A549 treated with dexamethasone at 1 μM for 4 hours (cell line): ENCODE measurements at places on chromosomes 13 and 19. TPM values are rescaled to one million over a fixed set of nuclear protein-coding genes. Genes with fewer than 3 reads are reported as not detected.

The EHD2 gene
- 104 to 181 TPM (median 172 TPM) in 5 replicates for total RNA-seq

The TMPRSS9 gene
- total RNA-seq = 0.04 TPM in 1 of 5 replicates, not detected in the others

The ZFR2 gene
- total RNA-seq = 0.07 to 0.36 TPM (median 0.16 TPM) in 3 of 5 replicates, not detected in the others

The ZNF418 gene
- 1.1 to 1.6 TPM (median 1.2 TPM) in 5 replicates for total RNA-seq

The GRIN3B gene
- total RNA-seq = 1.7 to 3.9 TPM (median 3.0 TPM) in 5 replicates

The CGB8 gene
- total RNA-seq = 1.5 to 3.0 TPM (median 2.7 TPM) in 5 replicates

The CYP2F1 gene
- total RNA-seq = not detected in 5 replicates

The TNFSF9 gene
- 2.9 to 4.8 TPM (median 3.2 TPM) in 5 replicates for total RNA-seq

The LRRC4B gene
- total RNA-seq = 0.33 to 0.63 TPM (median 0.54 TPM) in 5 replicates

The SPATA13 gene
- total RNA-seq = 6.2 to 11.0 TPM (median 9.3 TPM) in 5 replicates

The SLC7A9 gene
- 0.23 to 0.57 TPM (median 0.49 TPM) in 5 replicates for total RNA-seq
